NCI-H1417 (cell line): ENCODE measurements at places on chromosomes 4 and X.
A peak's percentile ranks its signal among the peaks of the same experiment; 100 is the strongest.

- peak; percentile 4 for DNase-seq
Measured at GRCh38 chr4:122914292-122914904, 8.0 kb downstream of the NUDT6 start.

DNA sequence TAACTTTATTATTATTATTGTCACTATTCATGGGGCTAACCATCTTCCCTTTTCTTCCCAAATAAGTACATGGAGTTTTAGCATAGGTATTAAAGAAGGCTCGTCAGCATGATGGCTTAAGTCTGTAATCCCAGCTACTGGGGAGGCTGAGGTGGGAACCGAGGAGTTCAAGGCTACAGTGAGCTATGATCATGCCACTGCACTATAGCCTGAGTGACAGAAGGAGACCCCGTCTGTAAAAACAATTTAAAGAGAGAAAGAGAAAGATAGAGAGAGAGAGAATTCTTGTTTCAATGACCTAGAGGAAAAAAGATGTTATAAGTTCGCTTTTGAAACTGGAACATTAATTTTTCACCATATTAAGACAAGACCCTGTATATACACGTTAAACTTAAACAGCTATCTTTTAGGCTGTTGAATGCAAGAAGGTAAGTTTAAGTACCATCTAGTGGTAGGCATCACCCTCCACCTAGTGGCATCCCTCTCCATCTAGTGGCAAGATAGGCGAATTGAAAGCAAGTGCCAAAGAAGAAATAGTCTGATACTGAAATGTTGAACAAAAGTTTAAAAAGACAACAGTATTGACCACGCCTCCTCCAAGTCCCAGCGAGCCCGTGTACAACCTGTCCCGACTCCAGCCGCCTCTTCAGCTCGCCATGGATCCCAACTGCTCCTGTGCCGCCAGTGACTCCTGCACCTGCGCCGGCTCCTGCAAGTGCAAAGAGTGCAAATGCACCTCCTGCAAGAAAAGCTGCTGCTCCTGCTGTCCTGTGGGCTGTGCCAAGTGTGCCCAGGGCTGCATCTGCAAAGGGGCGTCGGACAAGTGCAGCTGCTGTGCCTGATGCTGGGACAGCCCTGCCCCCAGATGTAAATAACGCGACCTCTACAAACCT is 26.0 kb upstream of the YTHDC1 start:
- peak; percentile 43 for DNase-seq

DNA sequence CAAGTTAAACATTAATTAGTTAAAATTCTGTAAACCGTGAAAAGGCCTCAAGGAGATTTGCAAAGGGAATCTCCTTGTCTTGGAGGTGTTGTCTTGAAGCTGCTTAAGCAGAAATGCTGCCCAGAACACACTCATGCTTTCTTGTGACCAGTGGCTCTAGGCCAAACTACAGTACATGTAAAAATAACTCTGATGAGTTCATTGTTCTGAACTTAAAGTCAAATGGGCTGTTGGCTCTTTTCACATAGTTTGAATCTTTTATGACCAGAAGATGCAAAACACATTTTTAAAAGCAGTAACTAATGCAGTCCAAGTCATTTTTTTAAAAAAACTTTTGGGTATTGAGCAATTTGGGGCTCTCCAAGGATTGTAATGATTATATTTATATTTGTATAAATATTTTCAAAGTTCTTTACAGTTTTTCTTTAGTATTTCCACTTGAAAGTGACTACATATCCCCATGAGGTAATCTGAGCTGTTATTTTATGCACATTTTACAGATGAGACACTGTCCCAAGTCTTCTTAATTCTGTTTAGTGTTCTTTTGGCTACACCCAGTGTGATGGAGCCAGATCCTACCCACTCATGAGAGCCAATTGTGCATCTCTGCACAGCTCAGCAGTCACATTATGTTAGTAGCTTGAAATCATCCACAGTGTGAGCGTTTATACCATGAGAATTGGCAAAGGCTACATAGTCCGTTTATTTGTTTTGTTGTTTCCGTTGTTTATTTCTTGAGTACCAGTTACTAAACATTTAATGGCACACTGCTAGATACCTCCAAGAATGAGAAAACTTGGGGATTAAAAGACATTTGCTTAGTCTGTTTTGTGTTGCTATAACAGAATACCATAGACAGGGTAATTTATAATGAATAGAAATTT is 112.8 kb upstream of the ATXN3L start:
- DNase-seq, result no peak

DNA sequence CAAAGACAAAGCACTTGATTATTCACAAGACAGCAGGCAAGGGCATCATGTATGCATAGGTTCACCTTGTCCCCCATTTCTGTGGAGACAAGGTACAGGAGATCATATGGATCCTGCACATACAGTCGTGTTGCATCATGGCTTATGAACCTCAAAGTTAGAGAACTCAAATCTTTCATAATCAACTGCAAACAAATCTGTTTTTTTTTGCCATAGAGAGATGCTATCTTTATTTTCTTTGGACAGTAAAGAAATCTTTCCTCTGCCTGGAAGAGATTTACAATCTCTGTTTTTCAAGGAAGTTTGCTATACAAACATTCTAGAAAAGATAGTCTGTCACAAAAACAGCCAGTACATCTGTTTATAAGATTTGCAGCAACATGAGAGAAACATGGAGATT is 578.8 kb downstream of the ANKRD50 start:
- no peak for DNase-seq

DNA sequence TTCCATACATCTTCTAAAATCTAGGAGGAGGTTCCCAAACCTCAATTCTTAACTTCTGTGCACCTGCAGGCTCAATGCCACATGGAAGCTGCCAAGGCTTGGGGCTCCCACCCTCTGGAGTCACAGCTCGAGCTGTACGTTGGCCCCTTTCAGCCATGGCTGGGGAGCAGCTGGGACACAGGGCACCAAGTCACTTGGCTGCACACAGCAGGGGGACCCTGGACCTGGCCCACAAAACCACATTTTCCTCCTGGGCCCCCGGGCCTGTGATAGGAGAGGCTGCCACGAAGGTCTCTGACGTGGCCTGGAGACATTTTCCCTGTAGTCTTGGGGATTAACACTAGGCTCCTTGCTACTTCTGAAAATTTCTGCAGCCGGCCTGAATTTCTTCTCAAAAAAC is 8.2 kb upstream of the TENT5D start:
- no peak for DNase-seq

- DNase-seq, result no peak
Measured at GRCh38 chrX:22399437-22400192, 126.9 kb downstream of the CBLL2 start.
